ENCODE measurements at places on chromosomes 3 and 15. TPM values are rescaled to one million over a fixed set of nuclear protein-coding genes. Genes with fewer than 3 reads are reported as not detected.

Gene THAP10
- 7.9 TPM for polyA plus RNA-seq

DNA sequence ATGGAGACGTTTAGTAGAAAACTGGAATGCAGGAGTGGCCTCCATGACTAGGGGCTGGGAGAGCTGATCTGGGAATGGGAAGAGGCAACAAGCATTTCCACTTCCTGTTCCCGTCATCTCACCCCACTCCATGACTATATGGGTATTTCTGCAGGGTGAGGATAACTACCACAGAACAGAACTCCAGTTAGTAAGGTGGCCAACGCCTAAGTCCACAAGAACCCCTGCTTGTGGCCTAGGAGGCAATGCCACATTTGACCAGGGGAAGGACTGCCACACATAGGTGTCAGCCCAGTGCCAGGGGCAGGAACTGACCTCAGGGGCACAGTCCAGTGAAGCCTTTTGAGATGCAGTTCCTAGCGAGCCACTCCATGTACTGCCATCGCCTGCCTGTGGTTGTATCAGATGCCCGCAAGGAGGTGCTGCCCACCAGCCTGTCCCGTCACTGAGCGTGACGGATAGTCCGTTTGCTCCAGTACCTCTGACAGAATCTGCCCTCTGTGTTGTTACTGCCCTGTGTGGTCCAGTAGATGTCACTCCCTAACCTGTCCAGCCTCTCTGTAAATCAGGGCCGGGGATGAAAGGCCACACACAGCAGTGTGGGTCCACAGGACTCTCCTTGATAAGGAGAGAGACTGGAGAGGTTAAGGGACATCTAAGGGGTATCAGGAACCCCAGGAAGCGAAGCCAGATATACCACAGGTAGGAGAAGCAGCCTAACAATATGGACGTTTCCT, 3.5 kb upstream of the MTFMT start:
- no peak for DNase-seq

Gene OXSR1
- 50.2 TPM for polyA plus RNA-seq

DNA sequence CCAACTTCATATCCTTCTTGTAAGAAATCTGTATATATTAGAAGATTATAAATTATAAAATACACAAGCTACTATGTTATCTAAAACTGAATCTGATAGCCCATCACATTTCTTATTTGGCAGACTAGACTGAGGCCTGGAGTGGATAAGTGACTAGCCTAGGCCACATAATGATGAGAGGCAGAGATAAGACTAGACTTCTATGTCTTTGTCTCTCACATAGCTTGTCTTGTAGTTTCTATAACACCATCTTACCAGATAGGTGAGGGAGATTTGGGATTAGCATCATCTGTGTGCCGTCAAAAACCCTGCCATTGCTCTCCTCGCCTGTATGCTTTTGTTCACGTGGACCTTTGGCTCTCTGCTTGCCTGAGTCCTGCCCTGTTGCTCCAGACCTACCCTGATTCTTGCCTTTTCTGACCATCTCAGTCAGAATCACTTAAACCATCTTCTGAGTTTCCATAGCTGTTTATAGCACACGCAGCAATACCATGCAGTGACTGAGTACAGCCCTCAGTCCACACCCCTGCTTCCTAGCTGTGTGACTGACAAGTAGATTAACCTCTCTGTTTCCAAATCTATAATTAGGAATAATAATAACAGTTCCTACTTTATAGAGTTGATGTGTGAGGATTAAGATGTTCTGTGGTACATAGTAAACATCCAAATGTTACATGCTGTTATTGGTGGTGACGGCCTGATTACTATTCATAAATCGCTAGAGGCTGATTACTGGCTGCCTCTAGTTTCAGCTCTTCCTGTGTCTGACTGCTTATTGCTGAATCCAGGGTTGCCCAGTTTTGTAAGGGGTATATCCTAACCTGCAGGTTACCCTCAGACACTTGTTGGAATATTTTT, 49.7 kb downstream of the PDE8A start:
- no peak for DNase-seq

DNA sequence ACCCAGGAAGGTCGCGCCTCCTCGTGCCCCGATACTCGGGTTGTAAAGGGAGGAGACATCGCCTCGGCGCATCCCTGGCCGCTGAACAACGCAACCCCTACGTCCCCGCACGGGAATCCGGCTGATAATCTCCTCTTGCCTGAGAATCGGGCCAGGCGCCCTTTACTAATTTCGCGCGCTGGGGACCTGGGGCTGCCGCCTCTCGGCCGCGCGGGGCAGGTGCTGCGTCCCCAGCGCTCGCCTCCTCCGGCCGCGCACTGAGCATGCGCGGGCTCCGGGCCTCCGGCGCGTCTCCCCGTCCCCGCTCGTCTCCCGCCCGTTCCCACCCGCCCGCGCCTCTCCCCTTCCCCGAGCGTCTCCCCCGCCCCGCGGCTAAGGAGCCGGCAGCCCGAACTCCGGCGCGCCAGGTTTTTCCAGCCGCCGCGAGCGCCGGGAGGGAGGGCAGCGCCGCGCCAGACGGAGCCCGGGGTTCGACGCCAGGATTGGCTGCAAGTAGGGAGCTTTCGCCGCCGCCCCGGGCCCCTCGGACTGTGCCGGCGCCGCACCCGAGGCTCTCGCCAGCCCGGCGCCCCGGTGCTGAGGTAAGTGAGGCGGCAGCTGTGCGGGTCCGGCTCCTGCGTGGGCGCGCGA, at the start of gene CNTN4:
TSS of gene CNTN4 (plus strand) at position 469 of the 630 bp plus-strand sequence.
- DNase-seq, result peak; percentile 92

- DNase-seq, result no peak
These were observed 8.3 kb downstream of the AKAP13 start for GRCh38 chr15:85388566-85389305.

- DNase-seq, result no peak
These were observed 20.4 kb downstream of the TGM5 start for GRCh38 chr15:43246261-43246774.

- DNase-seq, result no peak
These were observed 96.2 kb downstream of the HES1 start for GRCh38 chr3:194231929-194232832.

GRCh38 chr3:176521531-176522175, 675.6 kb downstream of the TBL1XR1 start:
- no peak for DNase-seq

GRCh38 chr3:36201546-36201945, 178.8 kb upstream of the STAC start:
- no peak for DNase-seq

- DNase-seq, result peak; percentile 24
These were observed 107.6 kb upstream of the FXR1 start for GRCh38 chr3:180804916-180805315.

DNA sequence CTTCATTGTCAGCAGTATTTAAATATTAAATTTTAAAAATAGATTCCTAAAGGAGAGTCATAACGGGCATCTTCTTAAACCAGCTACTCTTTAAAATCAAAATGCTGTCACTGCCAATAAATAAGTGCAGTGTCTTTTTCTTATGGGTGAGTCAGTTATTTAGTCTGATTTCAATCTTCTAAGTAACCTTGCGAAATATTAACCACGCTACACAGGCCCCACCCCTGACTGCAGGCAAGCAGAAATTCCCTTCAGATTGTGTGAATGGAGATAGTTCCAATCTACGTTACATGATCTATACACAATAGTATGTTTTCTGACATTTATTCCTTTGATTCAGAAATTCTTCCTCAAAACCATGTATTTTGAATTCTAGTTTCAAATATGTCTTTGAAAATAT, 141.5 kb downstream of the GADL1 start:
- DNase-seq, result no peak

Gene HDDC3
- polyA plus RNA-seq, result 15.6 TPM

DNA sequence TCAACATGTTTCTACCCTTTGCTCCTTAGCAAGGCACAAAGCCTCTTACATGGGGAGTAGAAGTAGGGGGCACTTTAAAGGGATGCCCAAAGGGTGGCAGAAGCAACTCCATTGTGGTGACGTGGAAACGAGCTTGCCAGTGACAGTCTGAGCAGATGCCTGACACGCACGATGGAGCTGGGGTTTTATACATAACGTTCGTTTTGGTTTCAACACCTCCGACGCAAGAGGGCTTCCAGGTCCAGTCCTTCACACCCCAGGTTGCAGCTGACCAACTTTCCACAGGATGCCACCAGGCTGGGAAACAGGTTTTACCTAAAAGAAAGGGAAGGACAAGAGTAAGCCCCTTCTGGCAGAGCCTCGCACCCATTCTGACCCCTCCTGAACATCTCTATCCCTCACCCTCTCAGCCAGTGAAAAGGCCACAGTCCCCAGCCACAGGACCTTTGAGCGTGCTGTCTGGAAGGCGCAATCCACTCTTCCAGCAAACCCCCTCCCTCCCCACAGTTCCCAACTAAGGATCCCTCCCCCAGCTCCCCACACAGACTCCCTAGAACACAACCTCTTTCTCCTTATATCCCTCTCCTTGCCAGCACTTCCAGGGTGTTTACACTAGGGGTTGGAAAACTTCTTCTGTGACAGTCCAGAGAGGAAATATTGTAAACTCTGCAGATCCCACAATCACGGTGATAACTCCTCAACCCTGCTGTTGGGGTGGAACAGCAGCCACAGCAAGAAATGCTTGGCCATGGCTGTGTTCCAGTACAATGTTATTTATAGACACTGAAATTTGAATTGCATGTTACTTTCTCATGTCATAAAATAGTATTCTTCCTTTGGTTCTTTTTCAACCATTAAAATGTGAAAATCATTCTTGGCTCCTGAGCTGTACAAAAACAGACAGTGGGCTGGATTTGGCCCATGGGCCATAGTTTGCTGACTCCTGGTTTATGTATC, 36.2 kb downstream of the FAM174B start:
- DNase-seq, result no peak

GRCh38 chr15:87916208-87916607, 340.3 kb downstream of the NTRK3 start:
- DNase-seq, result no peak

Gene DOCK3
- 2.2 TPM for polyA plus RNA-seq

GRCh38 chr3:12179441-12179840, 20.7 kb upstream of the TIMP4 start:
- DNase-seq, result no peak

Gene C3orf70
- 9.1 TPM for polyA plus RNA-seq

GRCh38 chr3:195198426-195199346, 72.3 kb downstream of the XXYLT1 start:
- no peak for DNase-seq

DNA sequence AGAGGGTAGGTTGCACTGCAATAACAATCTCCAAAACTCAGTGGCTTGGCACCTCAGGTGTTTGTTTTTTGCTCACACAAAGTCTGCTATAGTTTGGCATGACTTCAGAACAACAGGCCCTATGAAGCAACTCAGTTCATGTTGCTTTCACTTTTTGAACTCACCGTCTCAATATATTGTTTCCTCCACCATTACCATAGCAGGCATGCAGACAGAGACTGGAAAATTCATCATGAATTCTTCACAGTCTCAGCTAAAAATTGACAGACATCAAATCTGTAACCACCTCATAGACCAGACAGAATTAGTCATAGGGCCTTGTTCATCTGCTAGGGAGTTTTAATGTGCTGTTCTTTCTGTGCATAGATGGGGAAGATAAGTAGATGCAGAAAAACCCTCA, 161.4 kb upstream of the POU1F1 start:
- DNase-seq, result no peak

DNA sequence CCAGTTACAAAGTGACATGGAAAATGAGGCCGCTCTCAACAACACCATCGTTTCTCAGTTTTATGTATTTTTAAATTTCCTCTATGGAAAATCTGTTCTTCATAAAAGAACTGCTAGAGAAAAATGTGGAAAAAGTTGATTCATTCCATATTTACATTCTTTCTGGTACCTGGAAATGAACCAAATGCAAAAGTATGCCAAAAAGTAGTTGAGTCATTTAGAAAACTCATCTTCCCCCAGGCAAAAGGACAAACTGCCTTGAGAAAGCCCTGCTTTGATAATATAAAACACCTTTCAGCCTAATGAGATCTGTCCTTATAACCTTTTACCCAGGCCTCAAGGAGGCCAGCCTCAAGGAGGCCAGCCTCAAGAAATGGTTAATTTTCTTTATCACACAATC, 283.0 kb upstream of the VEPH1 start:
- no peak for DNase-seq

Gene AHSG
- polyA plus RNA-seq, result 2.2 TPM

Gene GRM2
- polyA plus RNA-seq, result 0.73 TPM

Gene ERC2
- 4.2 TPM for polyA plus RNA-seq

Gene STAG1
- polyA plus RNA-seq, result 47.7 TPM

Gene PRICKLE2
- polyA plus RNA-seq, result 18.1 TPM

- DNase-seq, result no peak
These were observed 137.7 kb downstream of the ARPP21 start for GRCh38 chr3:35777065-35777464.

Gene SATB1
- 37.2 TPM for polyA plus RNA-seq

DNA sequence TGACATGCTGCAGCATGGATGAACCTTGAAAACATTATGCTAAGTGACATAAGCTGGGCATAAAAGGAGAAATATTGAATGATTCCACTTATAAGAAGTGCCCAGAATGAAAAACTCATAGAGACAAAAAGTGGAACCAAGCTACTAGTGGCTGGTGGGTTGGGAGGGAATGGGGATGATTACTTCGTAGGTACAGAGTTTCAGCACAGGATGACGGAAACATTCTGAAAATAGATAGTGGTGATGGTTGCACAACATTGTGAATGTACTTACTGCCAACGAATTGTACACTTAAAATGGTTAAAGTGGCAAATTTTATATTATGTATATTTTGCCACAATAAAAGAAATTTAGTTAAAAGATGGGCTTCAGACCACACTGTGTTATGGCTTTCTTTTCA, 93.6 kb downstream of the RPLP1 start:
- no peak for DNase-seq

Gene PPP2R3A
- 21.3 TPM for polyA plus RNA-seq

DNA sequence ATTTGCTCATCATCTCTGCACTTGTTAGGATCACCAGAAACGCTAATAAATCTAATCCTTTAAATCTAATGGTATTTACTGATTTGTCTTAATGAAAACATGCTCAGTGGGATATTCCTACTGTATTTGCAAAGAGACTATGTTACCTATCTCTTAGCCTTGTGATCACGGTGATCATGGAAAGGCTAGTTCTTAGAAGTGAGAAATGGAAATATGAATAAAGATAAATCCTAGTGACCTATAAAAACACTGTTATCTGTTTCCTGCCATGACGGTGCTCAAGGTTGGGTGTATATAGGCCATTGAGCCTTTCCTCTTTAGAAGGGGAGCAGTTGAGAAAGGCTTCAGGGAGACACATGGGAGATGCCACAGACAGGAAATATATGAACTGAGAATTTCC, 116.3 kb downstream of the THRB start:
- no peak for DNase-seq

All from renal cortex interstitium (tissue), 15 donors.